IPS-NIHi11 (cell line): ENCODE measurements at places on chromosomes 2 and 18.

- no peak for DNase-seq
Observed at GRCh38 chr2:227996366-227996765, 124.9 kb downstream of the DAW1 start.

- no peak for DNase-seq
Observed at GRCh38 chr2:162028511-162028910, 45.5 kb downstream of the DPP4 start.

DNA sequence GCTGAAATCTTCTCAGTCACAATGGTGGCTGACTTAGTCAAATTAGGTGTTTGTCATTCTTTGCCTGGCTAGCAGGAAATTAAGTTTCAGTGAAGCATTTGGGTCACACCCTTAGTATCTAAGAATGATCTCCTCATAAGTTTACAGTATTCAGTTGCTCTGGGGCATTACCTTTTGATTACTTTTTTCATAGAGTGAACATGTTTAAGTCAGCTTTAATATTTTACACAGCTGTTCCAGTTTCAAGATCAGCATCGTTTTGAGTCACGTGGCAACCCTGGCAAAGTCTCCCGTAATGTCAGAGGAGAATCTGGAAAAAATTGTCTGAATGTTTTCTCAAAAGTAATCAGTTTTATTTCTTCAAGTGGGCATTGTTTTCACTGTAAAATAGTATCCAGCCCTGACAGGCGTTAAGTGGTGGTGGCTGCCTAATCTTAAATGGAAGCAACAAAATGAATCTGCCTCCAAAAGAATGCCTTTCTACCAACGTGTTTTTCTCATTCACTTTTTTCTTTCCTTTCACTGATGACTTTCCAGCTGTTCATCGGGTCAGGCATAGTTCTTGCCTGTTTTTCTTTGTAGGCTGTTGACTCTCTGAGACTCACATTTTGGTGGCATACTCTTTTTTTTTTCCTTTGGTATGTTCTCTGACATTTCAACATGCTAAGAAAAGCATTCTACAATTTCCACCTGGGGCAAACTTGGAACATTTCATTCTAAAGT, 319.6 kb upstream of the TCF4 start:
- DNase-seq, result no peak

DNA sequence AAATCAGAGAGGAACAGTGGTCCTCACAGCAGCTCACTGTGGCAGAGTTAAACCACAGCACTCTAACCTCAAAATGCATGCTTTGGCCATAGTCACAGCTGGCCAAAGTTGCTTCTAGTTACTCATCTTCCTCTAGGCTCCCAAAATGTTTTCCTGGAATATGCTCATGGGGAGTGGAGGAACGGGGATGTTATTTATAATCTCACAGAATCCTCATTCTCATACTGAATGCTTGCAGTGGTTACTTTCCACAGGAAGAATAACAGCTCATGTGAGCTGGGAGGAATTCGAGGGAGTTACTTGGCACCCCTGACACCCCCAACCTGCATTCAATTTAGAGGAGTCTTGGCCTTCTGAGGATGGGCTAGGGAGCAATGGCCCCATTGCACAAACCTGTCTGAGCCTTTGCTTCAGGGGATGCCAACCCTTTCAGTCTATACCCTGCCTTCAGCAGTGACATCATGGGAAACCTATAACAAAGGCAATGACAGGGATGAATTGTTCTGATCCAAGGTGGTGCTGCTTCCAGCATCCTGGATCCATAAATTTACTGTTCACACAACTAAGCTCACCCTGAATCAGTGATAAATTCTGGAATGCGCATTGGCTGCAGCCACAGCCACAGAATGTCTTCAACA, 22.4 kb upstream of the CCBE1 start:
- no peak for DNase-seq

- DNase-seq, result no peak
Observed at GRCh38 chr2:188399159-188399558, 107.5 kb downstream of the GULP1 start.

DNA sequence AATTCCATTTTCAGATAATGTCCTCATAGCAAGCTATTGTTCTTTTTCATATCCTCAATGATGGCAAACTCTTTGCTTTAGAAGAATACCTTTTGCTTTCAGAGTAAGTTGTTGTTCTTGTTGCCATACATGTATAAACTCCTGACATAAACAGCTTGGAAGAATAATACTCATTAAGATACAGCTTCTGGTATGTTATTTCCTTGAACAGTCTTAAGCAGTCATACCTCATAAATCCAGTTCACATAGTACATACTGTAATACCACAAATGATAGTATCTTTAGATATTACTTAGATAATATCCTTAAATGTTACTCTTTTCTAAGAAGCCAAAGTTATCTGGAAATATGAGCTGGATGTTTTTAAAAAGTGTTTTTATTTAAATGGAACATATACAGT, 23.2 kb downstream of the METTL8 start:
- no peak for DNase-seq

GRCh38 chr2:75389271-75389670, 171.5 kb downstream of the EVA1A start:
- no peak for DNase-seq

DNA sequence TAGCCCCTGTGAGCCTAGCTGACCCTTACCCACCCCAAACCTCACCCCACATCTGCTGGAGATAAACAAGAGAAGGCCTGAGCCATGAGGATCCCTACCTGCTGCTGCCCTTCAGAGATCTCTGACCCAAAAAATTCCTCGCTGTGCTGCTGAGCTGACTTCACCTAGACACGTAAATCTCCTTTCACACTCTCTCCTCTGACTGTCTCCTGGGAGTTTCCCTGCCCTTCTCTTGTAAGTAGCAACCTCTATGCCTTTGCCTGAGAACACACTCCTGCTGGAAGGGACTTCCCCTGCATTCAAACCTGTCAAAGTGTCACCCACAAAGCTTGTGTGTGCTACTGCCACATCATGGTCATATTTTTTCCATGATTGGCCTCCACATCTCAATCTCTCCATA, 134.2 kb upstream of the NOL4 start:
- no peak for DNase-seq

- no peak for DNase-seq
Observed at GRCh38 chr2:113895819-113896563, 6.1 kb downstream of the ACTR3 start.

GRCh38 chr2:186569897-186570296, 20.0 kb upstream of the ITGAV start:
- no peak for DNase-seq

DNA sequence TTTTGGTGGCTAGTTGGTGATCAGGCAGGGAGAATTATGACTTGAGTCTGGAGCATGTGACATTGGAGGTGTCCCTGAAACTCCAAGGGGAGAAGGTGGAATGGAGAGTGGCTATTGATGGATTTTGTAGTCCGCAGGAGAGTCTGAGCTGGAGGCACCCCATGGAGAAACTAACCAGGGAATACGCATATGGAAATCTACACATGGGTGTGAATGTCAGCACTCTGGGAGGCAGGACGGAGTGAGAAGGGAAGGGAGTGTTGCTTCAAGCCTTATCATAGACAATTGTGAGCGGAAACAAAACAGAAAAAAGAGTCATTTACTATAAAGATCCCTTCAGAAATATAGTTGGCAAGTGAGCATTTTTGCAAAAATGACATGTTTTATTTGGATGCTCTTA, 667 bp upstream of the SCYGR4 start:
- no peak for DNase-seq

DNA sequence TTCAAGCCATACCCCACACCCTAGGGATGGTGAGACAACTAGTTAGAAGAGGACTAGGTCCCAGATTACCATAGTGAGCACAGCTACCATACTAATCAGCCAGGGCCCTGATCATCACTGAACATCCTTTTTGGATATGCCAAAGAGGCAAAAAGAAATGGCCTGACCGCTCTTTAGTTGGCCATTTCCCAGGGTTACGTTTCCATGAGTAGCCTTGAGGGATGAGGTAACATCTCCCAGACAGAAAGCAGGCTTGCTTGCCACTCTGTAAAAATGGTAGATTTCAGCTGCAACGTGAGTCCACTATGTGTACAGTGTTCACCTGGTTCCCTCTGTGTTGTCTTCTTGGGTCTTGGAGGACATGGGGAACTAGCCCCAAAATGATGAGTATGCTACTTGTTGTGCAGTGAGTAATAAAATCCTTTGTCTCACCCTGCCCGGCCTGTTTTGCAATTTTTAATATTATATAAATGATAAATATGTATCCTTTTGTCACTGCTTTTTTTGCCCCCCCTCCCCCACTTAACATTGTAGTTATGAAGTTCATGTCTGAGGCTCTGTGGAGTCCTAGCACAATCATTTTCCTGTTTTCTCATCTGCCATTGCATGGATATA, 8.9 kb upstream of the GALM start:
- DNase-seq, result no peak

DNA sequence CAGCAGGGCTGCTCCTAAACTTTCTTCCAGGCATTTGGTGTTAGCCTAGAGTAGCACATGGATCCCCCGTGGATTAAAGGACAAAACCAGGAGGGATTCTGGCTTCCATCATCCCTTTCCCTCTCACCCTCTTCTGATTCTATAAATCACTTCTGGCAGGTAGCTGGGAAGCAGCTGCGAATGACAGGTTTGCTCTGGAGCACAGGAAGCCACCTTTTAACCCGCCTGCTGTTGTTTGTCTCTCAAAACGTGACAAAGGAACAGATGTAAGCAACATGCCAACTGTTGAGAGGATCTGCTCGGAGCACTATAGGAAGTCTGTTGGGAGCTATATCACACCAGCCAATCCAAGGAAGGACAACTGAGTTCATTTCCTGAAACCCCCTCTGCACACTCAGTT, 101.9 kb downstream of the ACTR2 start:
- DNase-seq, result no peak

DNA sequence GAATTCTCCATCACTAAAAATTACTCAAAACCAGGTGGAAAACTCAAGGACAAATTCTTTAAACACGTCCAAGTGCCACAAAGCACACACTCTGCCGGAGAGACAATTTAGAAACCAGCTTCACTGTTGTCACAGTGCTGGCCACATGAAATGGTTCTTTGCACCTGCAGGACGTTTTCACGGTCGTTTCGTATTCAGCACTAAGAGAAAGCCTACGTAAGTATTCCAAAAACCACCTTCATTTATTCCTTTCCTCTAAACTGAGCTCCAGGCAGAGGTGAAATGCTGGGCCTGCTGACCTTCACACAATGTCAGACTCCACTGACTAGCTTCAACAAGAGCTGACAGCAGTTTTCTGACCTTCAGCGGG, 680 bp downstream of the ATP5F1A start:
- no peak for DNase-seq

DNA sequence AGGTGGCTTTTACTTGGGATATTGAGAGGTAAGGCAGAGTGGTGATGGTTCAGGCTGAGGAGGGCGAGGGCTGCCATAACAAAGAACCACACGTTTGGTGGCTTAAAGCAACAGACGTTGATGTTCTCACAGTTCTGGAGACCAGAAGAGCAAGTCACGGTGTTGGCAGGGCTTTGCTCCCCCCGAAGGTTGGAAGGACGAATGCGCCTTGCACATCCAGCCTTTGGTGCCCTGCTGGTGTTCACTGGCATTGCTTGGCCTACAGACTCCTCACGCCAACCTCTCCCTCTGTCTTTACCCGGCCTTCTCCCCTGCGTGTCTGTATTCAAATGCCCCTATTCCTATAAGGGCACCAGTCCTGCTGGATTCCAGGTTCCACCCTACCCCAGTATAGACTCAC, 125.4 kb downstream of the TPO start:
- DNase-seq, result peak; percentile 76

DNA sequence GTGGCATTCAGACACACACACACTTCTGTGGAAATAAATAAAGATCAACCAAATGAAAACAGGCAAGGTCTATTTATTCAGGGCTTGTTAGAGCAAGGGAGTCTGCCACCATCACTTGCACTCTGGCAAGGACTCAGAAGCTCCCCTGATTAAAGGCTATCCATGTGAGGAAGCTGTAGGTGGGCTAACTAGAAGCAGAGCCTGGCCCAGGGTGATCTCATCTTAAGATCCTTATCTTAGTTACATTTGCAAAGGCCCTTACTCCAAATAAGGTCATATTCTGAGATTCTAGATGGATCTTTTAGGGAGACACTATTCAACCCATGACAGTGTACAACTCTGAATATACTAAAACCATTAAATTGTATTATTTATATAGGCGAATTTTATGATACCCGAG, 190.0 kb upstream of the SRD5A2 start:
- DNase-seq, result no peak

DNA sequence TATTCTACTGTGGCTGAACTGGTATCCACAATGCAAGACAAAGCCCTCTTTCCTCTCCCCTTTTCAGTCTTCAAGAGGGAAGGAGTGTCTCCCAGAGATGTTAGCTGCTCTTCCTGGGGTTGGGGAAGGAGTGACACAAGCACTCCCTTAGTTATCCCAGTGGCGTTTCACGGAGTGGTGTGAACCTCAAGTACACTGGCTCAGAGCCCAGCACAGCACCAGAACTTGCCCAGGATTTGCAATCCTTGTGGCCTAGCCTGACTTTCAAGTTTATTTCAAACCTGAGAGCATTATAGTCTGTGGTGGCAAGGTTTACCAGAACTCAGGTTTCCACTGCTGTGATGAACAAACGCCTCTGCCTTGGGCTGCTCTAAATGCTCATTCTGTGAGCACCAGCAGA, 162.5 kb downstream of the CCDC102B start:
- no peak for DNase-seq

- DNase-seq, result no peak
Observed at GRCh38 chr2:216681683-216682082, 13.7 kb downstream of the IGFBP5 start.

DNA sequence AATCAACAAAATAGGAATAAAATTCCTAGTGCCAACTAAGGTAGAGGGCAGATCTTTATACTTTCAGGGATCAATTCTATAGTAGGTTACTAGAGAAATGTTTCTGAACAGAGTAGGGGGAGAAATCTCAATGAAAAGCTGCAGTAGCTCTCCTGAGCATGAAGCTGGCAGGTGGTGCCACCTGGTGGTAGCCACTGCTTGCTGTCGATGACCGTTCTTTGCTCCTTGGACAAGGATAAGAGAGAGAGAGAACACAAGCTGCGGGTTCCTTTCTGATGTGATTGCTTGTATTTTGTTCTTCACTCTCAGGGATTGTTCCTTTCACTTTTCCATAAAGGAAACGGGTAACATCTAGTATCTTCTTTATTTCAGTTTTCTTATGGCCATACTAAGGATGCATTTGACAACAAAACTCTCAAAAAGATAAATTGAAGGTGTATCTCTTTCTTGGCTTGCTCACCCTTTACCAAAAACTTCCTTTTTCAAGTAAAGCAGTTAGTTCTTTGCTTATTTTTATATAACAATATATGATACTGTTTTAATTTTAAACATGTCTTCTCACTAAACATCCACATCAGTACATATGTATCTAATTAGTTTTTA, 18.6 kb upstream of the MRPL19 start:
- peak; percentile 80 for DNase-seq

DNA sequence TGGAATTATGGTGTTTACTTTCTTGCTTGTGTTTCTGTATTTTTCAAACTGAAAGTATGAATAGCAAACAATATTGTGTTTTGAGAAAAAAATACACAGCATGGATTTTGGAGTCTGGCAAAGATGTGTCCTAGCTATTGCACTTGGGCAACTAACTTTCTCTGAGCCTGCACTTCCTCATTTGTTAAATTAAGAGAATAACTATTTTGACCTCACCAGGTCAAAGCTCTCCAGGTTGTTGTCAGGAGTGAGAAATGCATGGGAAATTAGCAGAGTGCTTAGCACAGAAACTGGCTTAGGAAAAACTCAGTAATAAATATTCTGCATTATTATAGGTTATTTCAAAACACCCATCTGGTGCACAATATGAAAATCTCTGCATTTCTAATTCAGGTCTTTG, 28.2 kb downstream of the LYPD1 start:
- no peak for DNase-seq
